Glomerular endothelial cell (primary cell): ENCODE measurements at places on chromosomes 2 and 18. TPM values are rescaled to one million over a fixed set of nuclear protein-coding genes. Genes with fewer than 3 reads are reported as not detected.

ACMSD gene
- total RNA-seq: not detected in 2 replicates

OTOS gene
- not detected in 2 replicates for total RNA-seq

VRK2 gene
- total RNA-seq: 24.6 and 25.8 TPM in 2 replicates

GAREM1 gene
- 0.82 and 0.92 TPM in 2 replicates for total RNA-seq

TXNDC2 gene
- not detected in 2 replicates for total RNA-seq

NGEF gene
- 0.19 and 0.47 TPM in 2 replicates for total RNA-seq

DYNAP gene
- not detected in 2 replicates for total RNA-seq

IL1R1 gene
- total RNA-seq: 14.6 and 41.1 TPM in 2 replicates

CRYBA2 gene
- not detected in 2 replicates for total RNA-seq

TACR1 gene
- not detected in 2 replicates for total RNA-seq

TFCP2L1 gene
- 0.10 TPM in 1 of 2 replicates, not detected in the other for total RNA-seq

RGPD8 gene
- 4.6 and 7.3 TPM in 2 replicates for total RNA-seq

CHRNG gene
- total RNA-seq: not detected in 2 replicates

CDK15 gene
- total RNA-seq: 1.6 and 5.8 TPM in 2 replicates

NOSTRIN gene
- total RNA-seq: 20.1 and 21.3 TPM in 2 replicates
